NCI-H2227 treated with DMSO at 0.1 percent for 48 hours (cell line): ENCODE measurements at places on chromosomes 16 and 17.

- DNase-seq, result no peak
Measured at GRCh38 chr17:64443086-64443760, 5.7 kb upstream of the MILR1 start.

DNA sequence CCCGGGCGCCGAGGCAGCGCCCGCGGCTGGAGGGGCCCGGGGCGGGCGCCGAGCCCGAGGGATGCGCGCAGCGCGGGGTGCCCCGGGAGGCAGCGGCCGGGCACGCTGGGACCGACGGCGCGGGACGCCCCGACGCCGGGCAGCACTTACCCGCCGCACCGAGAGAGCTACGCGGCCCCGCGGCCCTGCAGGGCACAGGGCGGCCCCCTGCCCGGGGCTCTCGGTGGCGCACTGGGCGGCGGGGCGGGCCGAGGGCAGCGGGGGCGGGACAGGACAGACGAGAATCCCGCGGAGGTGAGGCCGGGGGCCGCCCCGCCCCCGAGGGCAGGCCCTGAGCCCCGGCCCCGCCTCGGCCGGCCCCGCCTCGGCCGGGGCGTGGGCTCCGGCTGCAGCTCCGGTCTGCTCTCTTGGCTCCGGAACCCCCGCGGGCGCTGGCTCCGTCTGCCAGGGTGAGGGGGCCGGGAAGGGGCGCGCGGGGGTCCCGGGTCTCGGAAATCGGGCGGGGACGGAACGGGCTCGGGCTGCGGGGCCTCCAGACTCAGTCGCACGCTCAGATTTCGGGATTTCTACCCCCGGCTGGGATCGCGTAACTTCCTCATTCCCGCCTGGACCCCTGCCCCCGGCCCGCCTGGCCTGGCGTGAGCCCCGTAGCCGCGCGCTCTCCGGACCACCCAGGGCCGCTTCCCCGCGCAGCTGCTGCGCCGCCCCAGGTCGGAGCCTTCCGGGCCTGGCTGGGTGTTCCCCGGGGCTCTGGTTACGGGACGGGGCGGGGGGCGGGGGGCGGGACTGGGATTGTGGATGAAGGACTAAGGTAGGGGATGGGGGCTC is at the start of gene PLD2:
PLD2 (plus strand) TSS at position 376 of the 828 bp plus-strand sequence. CDS start 621 bp downstream, outside the sequence.
- peak; percentile 45 for DNase-seq

- DNase-seq, result no peak
Measured at GRCh38 chr17:65558683-65559460, 2.6 kb downstream of the AXIN2 start.

DNA sequence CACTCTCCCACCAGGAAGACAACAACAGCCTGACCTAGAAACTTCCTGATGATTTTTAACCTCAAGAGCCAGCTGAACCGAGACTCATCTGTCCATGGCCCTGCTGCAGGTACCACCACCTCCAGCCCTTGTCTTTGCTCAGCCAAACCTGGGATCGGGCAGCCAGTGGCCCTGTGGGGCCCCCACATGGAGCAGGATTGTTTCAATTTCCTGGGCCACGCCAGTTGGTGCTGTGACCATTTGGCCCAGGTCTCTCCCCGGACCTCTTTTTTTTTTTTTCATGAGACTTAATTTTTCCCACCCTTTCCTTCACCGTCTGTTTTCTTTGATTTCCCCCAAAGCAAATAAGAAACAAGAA is 8.3 kb upstream of the HOXB2 start:
- no peak for DNase-seq

GRCh38 chr17:78361225-78361701 is 1.4 kb upstream of the SOCS3 start:
- no peak for DNase-seq
